ENCODE measurements at places on chromosomes 1 and 21.

- H3K27me3 ChIP-seq, result peaks cover 7% of the 10 kb centered on the region
- peaks cover 5% of the 10 kb centered on the region for H3K4me1 ChIP-seq
- DNase-seq, result no peak
- H3K27ac ChIP-seq, result no peak overlapping the region
- no peaks in the 10 kb centered on the region for H3K36me3 ChIP-seq
These were observed 15.9 kb upstream of the KIF21B start for GRCh38 chr1:201039418-201039817.

GRCh38 chr21:31254131-31254530, 89.9 kb downstream of the TIAM1 start:
- H3K4me3 ChIP-seq, result no peak overlapping the region
- no peak for DNase-seq
- H3K36me3 ChIP-seq, result peaks cover 24% of the 10 kb centered on the region

DNA sequence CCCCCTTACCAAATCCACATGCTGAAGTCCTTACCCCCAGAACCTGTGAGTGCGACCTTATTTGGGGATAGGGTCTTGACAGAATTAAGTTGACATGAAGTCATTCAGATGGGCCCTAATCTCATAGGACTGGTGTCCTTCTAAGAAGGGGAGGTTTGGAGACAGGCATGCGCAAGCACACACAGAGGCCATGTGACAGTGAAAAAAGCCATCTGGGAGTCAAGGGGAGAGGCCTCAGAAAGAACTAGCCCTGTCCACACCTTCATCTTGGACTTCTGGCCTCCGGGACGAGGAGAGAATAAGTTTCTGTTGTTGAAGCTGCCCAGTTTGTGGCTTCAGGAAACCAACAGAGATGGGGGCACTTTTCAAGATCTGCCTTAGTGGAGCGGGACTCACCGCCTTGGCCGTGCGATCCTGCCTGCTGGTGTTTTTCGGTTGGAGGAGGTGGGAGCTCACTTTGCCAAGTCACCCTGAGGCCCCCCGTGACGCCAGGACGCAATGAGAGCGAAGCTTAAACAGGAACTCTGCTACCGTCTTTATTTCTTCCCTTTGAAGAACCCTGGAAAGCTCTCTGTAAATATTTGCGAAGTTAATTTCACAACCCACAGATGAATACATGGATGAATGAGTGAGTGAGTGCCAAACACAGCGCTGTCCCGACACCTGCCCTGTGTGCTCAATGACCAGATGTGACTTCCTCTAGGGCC, 42.5 kb upstream of the C1orf174 start:
- H3K27ac ChIP-seq, result no peak overlapping the region
- no peak for DNase-seq
- no peaks in the 10 kb centered on the region for H3K36me3 ChIP-seq
- H3K4me1 ChIP-seq, result no peaks in the 10 kb centered on the region
- no peak overlapping the region for H3K4me3 ChIP-seq
- no peaks in the 10 kb centered on the region for H3K27me3 ChIP-seq

GRCh38 chr1:104132382-104132973, 382.8 kb downstream of the AMY1C start:
- H3K36me3 ChIP-seq, result no peaks in the 10 kb centered on the region
- H3K4me1 ChIP-seq, result no peaks in the 10 kb centered on the region
- no peaks in the 10 kb centered on the region for H3K27me3 ChIP-seq
- no peak overlapping the region for H3K4me3 ChIP-seq
- no peak for DNase-seq
- no peak overlapping the region for H3K27ac ChIP-seq

GRCh38 chr1:42970143-42970542, 11.5 kb upstream of the SLC2A1 start:
- H3K27me3 ChIP-seq, result no peaks in the 10 kb centered on the region
- H3K4me3 ChIP-seq, result no peak overlapping the region
- H3K27ac ChIP-seq, result no peak overlapping the region
- DNase-seq, result no peak

- H3K27ac ChIP-seq, result no peak overlapping the region
- peaks cover 13% of the 10 kb centered on the region for H3K36me3 ChIP-seq
- H3K4me3 ChIP-seq, result no peak overlapping the region
These were observed 23.7 kb upstream of the RCC1 start for GRCh38 chr1:28482138-28482537.

- no peaks in the 10 kb centered on the region for H3K27me3 ChIP-seq
- no peaks in the 10 kb centered on the region for H3K36me3 ChIP-seq
- no peak overlapping the region for H3K4me3 ChIP-seq
These were observed 171.5 kb upstream of the IRF2BP2 start for GRCh38 chr1:234781241-234782065.

GRCh38 chr1:183363972-183364371, 54.2 kb downstream of the NMNAT2 start:
- H3K27me3 ChIP-seq, result peaks cover 7% of the 10 kb centered on the region
- H3K27ac ChIP-seq, result no peak overlapping the region
- no peak for DNase-seq
- H3K4me3 ChIP-seq, result no peak overlapping the region

DNA sequence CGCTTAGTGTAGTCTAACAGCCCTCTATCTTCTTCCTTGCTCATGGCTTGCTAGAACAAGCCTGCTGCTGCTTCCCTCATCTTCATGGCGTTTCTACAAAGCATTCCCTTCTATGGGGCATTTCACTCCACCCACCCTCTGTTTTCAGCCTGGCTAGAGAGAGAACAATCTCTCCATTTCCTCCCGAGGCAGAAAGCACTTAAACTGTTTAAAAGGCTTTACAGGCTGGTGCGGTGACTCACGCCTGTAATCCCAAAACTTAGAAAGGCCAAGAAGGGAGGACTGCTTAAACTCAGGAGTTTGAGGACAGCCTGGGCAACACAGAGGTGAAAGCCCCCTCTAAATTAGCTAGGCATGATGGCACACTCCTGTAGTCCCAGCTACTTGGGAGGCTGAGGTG, 17.8 kb downstream of the ORC1 start:
- no peak for DNase-seq
- H3K27me3 ChIP-seq, result no peaks in the 10 kb centered on the region
- H3K4me1 ChIP-seq, result no peaks in the 10 kb centered on the region
- H3K4me3 ChIP-seq, result no peak overlapping the region

GRCh38 chr1:204232526-204232925, 18.7 kb upstream of the GOLT1A start:
- H3K27ac ChIP-seq, result no peak overlapping the region
- no peak for DNase-seq
- no peaks in the 10 kb centered on the region for H3K4me1 ChIP-seq
- H3K36me3 ChIP-seq, result no peaks in the 10 kb centered on the region

- H3K36me3 ChIP-seq, result no peaks in the 10 kb centered on the region
- no peak for DNase-seq
- H3K27me3 ChIP-seq, result no peaks in the 10 kb centered on the region
- no peak overlapping the region for H3K4me3 ChIP-seq
These were observed 380.4 kb downstream of the NPHP4 start for GRCh38 chr1:5611851-5612250.

DNA sequence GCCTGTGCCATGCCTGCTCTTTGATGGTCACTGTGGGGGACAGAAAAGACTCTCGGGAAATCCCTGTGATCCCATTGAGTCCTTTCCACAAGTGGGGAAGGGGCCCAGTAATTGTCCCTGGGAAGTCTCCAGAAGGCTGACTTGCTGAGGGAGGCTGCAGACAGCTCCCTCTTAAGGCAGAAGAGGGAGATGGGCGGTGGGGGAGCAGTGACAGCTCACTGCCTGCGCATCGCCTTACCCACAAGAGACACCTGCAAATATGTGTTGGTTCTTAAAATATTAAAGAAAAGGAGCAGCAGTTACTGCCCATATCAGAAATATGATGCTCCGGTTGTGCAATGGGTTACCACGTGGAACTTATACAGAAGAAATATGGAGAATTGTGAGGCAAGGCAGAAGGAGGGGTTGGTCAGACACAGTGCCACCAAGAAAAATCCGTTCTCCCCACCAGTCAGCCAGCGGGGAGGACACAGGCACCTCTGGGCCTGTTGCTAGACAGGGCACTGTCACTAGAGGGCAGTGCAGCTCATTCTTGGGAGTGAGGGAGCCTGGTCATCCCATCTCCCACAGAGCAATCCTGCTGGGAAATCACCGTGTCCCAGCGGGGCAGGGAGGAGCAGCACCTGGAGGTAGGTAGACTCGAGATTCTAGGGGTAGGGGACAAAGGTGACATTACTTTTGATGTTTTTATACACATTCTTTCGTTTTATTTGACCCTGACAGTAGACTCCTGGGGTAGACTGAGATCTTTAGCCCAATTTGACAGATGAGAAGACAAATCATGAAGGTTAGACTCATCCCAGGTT, 6.9 kb upstream of the CAMK1G start:
- peaks cover 7% of the 10 kb centered on the region for H3K4me1 ChIP-seq
- no peak overlapping the region for H3K4me3 ChIP-seq
- DNase-seq, result peak; percentile 49
- no peak overlapping the region for H3K27ac ChIP-seq
- peaks cover 27% of the 10 kb centered on the region for H3K27me3 ChIP-seq

GRCh38 chr1:157961805-157962762, 31.4 kb upstream of the KIRREL1 start:
- H3K27ac ChIP-seq, result no peak overlapping the region
- peaks cover 3% of the 10 kb centered on the region for H3K27me3 ChIP-seq
- no peaks in the 10 kb centered on the region for H3K36me3 ChIP-seq
- no peak for DNase-seq
- H3K4me3 ChIP-seq, result no peak overlapping the region

DNA sequence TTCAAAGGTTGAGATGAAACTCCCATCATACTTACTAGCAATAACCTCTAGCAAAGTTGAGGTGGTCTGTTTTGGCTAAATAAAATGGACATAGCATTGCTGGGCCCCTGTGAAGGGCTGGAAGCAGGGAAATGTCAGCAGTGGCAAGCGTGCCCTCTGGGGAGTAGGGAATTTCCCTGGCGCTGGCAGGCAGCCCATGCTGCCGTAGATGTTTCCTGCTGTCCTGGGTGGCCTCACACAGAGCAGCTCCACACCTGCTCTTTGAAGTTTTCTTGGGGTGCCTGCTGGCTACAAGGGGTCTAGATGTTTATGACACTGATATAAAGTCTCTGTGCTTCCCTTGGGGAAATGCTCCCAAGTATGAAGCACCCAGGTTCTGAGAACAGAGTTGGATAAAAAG, 30.2 kb downstream of the ADARB1 start:
- DNase-seq, result no peak
- peaks cover 4% of the 10 kb centered on the region for H3K36me3 ChIP-seq
- peaks cover 69% of the 10 kb centered on the region for H3K4me1 ChIP-seq
- H3K27ac ChIP-seq, result no peak overlapping the region

- no peak for DNase-seq
- H3K27me3 ChIP-seq, result peaks cover 7% of the 10 kb centered on the region
- H3K4me3 ChIP-seq, result no peak overlapping the region
These were observed 6.4 kb upstream of the BRWD1 start for GRCh38 chr21:39319814-39320332.

DNA sequence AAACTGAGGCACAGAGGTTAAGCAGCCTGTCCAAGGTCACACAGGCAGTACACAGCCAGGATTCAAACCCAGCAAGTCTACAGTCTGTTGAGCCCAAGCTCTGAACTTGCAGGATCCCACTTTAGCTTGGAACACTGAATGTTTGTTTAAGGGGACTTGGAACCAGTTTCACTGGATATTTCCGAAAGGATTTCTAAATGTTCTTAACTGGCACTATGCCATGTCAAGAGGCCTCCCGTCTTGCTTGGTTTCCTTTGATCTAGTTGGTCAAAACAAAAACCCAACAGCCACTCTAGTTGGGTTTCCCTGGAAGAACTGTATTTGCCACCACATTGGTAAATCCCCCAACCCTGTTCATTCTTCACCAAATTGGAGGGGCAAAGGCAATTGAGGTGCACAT, 317.6 kb upstream of the KAZN start:
- H3K36me3 ChIP-seq, result no peaks in the 10 kb centered on the region
- peaks cover 5% of the 10 kb centered on the region for H3K27me3 ChIP-seq
- H3K4me1 ChIP-seq, result no peaks in the 10 kb centered on the region
- no peak overlapping the region for H3K4me3 ChIP-seq
- H3K27ac ChIP-seq, result no peak overlapping the region

DNA sequence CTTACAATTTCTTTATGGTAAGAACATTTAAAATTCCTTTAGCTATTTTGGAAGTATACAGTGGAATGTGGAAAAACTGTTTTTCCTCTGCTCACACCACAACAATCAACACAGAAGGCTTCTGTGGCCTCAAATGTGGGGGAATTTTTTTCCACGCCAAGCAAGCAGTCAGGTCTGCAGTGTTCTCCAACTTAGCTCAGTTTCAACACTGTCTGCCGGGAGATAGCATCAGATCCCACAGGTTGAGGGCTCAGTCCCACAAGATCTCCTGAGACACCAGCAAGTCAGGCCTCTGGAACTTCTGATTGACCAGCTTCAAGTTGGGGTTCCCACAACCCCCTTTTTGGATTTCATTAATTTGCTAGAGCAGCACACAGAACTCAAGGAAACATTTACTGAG, 50.3 kb downstream of the PTBP2 start:
- H3K27ac ChIP-seq, result no peak overlapping the region
- H3K36me3 ChIP-seq, result peaks cover 17% of the 10 kb centered on the region
- H3K4me3 ChIP-seq, result no peak overlapping the region
- H3K27me3 ChIP-seq, result no peaks in the 10 kb centered on the region
- no peak for DNase-seq

DNA sequence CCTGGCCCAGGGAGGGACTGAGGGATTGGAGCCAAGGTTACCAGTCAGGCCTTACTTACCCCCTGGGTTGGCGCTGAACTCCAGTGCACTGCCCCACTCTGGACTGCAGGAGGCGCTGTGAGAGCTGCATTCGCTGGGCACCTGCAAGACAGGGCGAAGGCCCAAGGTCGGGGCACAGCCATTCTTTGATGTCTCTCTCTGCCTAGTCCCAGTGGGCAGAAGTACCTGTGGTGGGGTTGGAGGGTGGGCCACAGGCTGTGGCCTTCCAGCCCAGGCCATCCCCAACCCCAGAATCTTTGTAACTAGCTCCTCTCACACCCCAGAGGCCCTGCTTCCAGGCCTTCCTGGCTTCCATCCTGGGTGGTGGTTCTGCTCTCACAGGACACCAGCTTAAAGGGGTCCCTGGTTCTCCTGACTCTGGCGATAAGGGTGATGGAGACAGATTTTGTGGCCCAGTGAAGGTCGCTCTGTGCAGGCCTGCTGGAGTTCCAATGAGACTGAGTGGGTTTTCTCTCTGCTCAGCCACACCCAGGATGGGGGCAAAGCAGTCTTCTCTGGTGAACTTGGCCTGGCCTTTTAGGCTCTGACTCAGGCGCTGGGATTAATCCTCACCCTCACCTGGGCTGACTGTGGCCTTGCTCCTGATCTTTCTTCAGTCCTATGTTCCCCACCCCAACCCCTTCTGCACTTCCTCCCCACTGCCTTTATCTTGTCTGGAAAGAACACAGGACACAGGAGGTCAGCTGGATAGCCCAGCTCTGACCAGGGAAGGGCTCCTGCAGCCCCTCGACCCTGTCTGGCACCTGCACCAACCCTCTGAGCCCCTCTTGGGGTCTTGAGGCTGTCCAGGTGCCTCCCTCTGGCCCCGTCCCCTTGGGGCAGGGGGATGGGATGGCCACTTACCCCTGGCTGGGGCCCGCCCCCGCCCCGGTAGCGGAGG, 954 bp downstream of the MYOG start:
- H3K4me1 ChIP-seq, result peaks cover 13% of the 10 kb centered on the region
- no peaks in the 10 kb centered on the region for H3K36me3 ChIP-seq
- H3K27ac ChIP-seq, result no peak overlapping the region
- DNase-seq, result no peak

GRCh38 chr1:84598846-84599741, 24.9 kb upstream of the CTBS start:
- peak overlapping the region; percentile 30 for H3K4me3 ChIP-seq
- DNase-seq, result no peak
- H3K27ac ChIP-seq, result peak overlapping the region; percentile 78
- peaks cover 24% of the 10 kb centered on the region for H3K4me1 ChIP-seq
- peaks cover 2% of the 10 kb centered on the region for H3K36me3 ChIP-seq

Measured in activated T-helper 1 cell treated with anti-CD3 and anti-CD28 coated beads, Interleukin-12 subunit alpha, Interleukin-12 subunit beta, Interleukin-2, Interleukin-4 antibody, amounts not matched to agents 30 ng/mL and 10 ng/mL and 1 ng/mL, durations not matched to agents 14 hours and 24 hours and 36 hours (primary cell).